H9 (cell line): ENCODE measurements at places on chromosomes 13 and 19. TPM values are rescaled to one million over a fixed set of nuclear protein-coding genes. Genes with fewer than 3 reads are reported as not detected.

DNA sequence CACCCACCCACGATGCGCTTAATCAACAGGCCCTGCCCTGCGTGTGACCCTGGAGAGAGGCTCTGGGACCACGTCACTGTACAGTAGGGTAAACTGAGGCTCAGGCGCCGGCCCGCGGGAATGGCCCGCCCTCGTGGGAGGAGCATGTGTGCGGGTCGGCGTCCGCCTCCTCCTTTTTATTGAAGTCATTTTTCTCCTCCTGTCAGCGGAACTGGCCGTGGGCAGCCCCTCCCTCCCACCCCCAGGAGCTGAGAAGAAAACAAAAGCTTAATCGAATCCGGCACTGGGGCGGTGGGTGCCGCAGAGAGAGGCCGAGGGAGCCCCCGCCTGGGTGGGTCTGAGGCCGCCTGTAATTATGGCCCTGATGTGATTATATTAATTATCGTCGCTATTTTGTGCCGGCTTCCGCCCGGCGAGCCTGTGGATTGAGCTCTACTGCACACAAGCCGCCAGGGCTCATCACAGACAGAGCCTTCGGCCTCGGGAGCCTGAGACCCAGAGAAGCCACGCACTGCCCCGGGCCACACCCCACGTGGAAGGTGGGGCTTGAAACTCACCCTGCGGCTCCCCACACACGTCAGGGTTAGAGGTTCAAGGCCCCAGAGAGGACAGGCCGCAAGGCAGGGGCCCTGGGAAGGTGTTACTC is 7.0 kb downstream of the C2CD4C start:
- H3K4me1 ChIP-seq = no peaks in the 10 kb centered on the region
- peak; percentile 26 for DNase-seq
- no peak overlapping the region for H3K27ac ChIP-seq

GRCh38 chr13:100100115-100100879 is 11.4 kb downstream of the PCCA start:
- no peaks in the 10 kb centered on the region for H3K4me1 ChIP-seq
- H3K27ac ChIP-seq = no peak overlapping the region
- H3K4me3 ChIP-seq = no peak overlapping the region
- DNase-seq = no peak
- peaks cover 19% of the 10 kb centered on the region for H3K36me3 ChIP-seq

GRCh38 chr13:30156270-30156669 is 151.1 kb downstream of the KATNAL1 start:
- no peak overlapping the region for H3K4me3 ChIP-seq
- H3K27ac ChIP-seq = no peak overlapping the region
- peaks cover 4% of the 10 kb centered on the region; the same call in 1 of the 2 replicates for H3K4me1 ChIP-seq
- no peaks in the 10 kb centered on the region for H3K36me3 ChIP-seq

DNA sequence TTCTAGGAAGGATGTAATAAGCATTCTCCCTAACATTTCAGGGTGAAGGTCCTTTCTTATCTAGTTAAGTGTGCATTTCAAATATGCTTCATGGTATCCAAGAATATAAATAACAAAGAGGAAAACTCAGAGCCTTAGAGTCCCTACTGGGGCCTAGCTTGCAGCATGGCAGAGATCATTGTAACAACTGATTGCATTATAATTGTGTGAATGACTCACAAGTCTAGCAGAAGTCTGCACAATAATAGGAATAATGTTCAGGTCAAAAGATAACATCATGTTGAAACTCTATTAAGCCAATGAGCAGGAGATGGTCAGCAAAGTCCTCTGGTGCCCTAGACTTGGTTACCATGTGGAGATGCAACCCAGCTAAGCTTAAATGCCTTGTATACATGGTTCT is 3.4 kb downstream of the POSTN start:
- DNase-seq = no peak
- no peaks in the 10 kb centered on the region for H3K27me3 ChIP-seq
- no peak overlapping the region for H3K27ac ChIP-seq

- H3K36me3 ChIP-seq = peaks cover 49% of the 10 kb centered on the region
- no peak for DNase-seq
- H3K27me3 ChIP-seq = no peaks in the 10 kb centered on the region
- no peaks in the 10 kb centered on the region for H3K4me1 ChIP-seq
- H3K27ac ChIP-seq = no peak overlapping the region
Measured at GRCh38 chr19:57190301-57190700, 999 bp upstream of the ZNF264 start.

DNA sequence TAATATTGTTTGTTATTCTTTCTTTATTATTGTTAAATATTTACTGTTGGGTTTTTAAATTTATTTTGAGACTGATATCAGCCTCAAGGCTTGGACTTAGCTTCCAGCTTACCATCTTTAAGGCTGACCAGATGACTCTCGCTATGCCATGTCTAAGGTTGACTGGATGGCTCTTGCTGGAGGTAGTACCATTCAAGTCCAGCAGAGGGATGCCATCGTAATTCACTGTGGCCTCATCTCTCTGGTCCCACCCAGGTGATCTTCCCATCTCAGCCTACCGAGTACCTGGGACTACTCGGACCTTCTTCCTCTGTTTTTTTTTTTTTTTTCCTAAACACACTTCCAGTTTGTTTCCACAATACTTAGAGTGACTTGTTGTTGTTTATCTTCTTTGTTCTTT is 41.7 kb upstream of the ZNF91 start:
- no peak overlapping the region; the same call in 2 of the 3 replicates for H3K4me3 ChIP-seq
- DNase-seq = peak; percentile 28
- H3K36me3 ChIP-seq = peaks cover 37% of the 10 kb centered on the region
- no peak overlapping the region for H3K27ac ChIP-seq
- H3K27me3 ChIP-seq = no peaks in the 10 kb centered on the region

DNA sequence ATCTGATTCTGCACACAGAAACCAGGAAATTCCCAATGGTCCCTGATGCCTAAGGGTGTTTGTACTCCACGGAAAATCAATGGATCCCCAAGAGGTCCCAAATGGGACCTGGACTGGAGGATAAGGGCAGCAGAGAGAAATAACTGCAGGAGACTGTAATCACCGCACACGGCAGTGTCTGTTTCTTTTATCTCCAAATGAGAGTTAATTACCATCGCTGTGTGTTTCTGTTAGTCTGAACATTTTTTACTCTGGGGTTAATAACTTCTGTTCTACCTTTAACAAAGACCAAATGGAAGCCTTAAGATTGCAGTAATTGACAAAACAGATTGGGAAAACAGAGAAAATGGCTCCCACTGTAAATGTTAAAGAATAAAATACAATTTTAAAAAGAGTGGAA is 320.9 kb downstream of the DCLK1 start:
- no peaks in the 10 kb centered on the region for H3K36me3 ChIP-seq
- no peak overlapping the region for H3K27ac ChIP-seq

- H3K27ac ChIP-seq = no peak overlapping the region
- no peaks in the 10 kb centered on the region for H3K4me1 ChIP-seq
- H3K36me3 ChIP-seq = no peaks in the 10 kb centered on the region
Measured at GRCh38 chr13:32153056-32153455, 121.5 kb downstream of the FRY start.

DNA sequence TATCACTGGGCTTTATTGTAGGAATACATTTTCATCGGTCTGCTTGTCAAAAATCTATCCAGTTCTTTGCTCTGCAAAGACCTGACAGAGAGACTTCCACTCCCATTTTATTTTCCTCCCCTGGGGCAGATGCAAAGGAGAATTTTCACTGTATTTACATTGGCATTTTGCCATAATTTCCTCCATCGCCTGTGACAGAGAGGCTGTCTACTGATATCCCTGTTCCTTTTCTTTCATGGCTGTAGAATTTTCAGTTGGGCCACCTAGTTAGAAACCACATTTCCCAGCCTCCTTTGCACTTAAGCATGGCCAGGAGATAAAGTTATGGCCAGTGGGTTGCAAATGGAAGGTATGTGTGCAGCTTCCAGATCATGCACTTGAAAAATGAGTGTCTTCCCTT is 89.3 kb downstream of the NUFIP1 start:
- no peaks in the 10 kb centered on the region for H3K27me3 ChIP-seq
- DNase-seq = no peak
- H3K27ac ChIP-seq = no peak overlapping the region

- H3K36me3 ChIP-seq = no peaks in the 10 kb centered on the region
- peaks cover 6% of the 10 kb centered on the region for H3K4me1 ChIP-seq
- H3K4me3 ChIP-seq = no peak overlapping the region
- no peak overlapping the region for H3K27ac ChIP-seq
Measured at GRCh38 chr13:23628765-23629565, 58.8 kb downstream of the TNFRSF19 start.

GRCh38 chr13:31755803-31756212 is 16.5 kb downstream of the RXFP2 start:
- H3K36me3 ChIP-seq = no peaks in the 10 kb centered on the region; the same call in 2 of the 3 replicates
- DNase-seq = no peak
- no peak overlapping the region for H3K4me3 ChIP-seq
- H3K27ac ChIP-seq = no peak overlapping the region

GRCh38 chr19:10692673-10693264 is 8.5 kb upstream of the QTRT1 start:
- H3K4me3 ChIP-seq = no peak overlapping the region
- DNase-seq = peak; percentile 54
- no peaks in the 10 kb centered on the region for H3K4me1 ChIP-seq
- H3K27ac ChIP-seq = no peak overlapping the region
- H3K27me3 ChIP-seq = no peaks in the 10 kb centered on the region

DNA sequence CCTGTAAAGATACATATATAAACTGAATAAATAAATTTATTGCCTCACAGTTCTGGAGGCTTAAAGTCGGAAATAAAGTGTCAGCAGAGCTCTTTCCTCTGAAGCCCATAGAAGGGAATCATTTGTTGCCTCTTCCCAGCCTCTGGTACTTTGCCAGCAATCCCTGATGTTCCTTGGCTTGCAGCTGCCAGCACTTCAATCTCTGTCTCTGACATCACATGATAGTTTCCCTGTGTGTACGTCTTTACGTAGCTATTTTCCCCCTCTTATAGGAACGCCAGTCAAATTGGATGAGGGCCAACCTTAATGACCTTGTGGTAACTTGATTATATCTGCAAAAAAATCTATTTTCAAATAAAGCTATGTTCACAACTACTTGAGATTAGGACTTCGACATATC is 250.9 kb downstream of the LIG4 start:
- H3K4me1 ChIP-seq = no peaks in the 10 kb centered on the region
- DNase-seq = no peak
- H3K4me3 ChIP-seq = no peak overlapping the region
- no peaks in the 10 kb centered on the region for H3K27me3 ChIP-seq
- H3K27ac ChIP-seq = no peak overlapping the region

GRCh38 chr19:32997716-32998355 is 25.8 kb downstream of the FAAP24 start:
- no peaks in the 10 kb centered on the region for H3K27me3 ChIP-seq
- H3K4me3 ChIP-seq = no peak overlapping the region
- DNase-seq = no peak
- H3K27ac ChIP-seq = no peak overlapping the region
- no peaks in the 10 kb centered on the region for H3K4me1 ChIP-seq

DNA sequence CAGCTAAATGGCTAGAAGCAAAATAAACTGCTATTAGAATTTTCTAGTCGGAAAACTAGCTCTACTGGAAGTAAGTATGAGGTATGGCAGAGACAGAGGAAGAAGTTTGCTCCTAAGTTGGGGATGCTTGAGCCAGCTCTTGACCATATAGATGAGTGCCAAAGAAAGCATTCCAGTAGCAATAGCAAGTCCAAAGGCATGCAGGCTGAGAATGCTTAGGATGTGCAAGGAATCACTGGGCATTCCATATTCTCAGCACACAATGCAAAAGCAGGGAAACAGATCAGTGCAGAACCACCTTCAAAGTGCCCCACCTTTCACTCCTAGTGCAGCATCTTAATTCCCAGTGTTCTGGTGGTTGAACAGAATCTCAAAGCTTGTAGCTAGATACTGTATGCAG is 32.9 kb downstream of the SERTM1 start:
- no peaks in the 10 kb centered on the region for H3K27me3 ChIP-seq
- H3K36me3 ChIP-seq = no peaks in the 10 kb centered on the region
- no peaks in the 10 kb centered on the region for H3K4me1 ChIP-seq
- no peak for DNase-seq
- no peak overlapping the region for H3K27ac ChIP-seq

DNA sequence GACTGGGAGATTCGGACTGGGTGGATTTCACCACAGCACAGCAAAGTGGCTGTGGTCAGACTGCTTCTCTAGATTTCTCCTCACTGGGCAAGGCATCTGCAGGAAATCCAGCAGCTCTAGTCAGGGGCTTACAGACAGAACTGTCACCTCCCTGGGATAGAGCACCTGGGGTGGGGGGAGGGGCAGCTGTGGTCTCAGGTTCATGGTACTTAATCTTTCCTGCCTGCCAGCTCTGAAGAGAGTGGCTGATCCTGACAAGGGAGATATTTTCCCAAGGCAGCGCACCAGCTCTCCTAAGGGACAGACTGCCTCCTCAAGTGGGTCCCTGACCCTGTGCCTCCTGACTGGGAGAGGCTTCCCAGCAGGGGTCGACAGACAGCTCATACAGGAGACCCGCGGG is 212.8 kb upstream of the KLF12 start:
- no peak overlapping the region for H3K4me3 ChIP-seq
- peak; percentile 54 for DNase-seq
- no peaks in the 10 kb centered on the region for H3K36me3 ChIP-seq
- no peak overlapping the region for H3K27ac ChIP-seq
- no peaks in the 10 kb centered on the region for H3K4me1 ChIP-seq

- H3K27me3 ChIP-seq = no peaks in the 10 kb centered on the region
- no peak overlapping the region for H3K4me3 ChIP-seq
- no peaks in the 10 kb centered on the region for H3K4me1 ChIP-seq
- DNase-seq = no peak
- no peak overlapping the region for H3K27ac ChIP-seq
Measured at GRCh38 chr13:29111446-29111845, 291.3 kb downstream of the MTUS2 start.

- H3K4me3 ChIP-seq = no peak overlapping the region
- no peak overlapping the region for H3K27ac ChIP-seq
- H3K36me3 ChIP-seq = no peaks in the 10 kb centered on the region
- DNase-seq = no peak
- H3K27me3 ChIP-seq = no peaks in the 10 kb centered on the region; the same call in 1 of the 2 replicates
Measured at GRCh38 chr13:26024558-26024957, 27.3 kb downstream of the SHISA2 start.

WIZ gene
- 33.3 and 33.6 TPM in 2 replicates for total RNA-seq

ADAT3 gene
- 12.2 and 12.9 TPM in 2 replicates for total RNA-seq

ZNF793 gene
- 14.6 and 17.1 TPM in 2 replicates for total RNA-seq
